ENCODE measurements at places on chromosomes 2 and 18.

GRCh38 chr2:85807756-85808155 lies 54.0 kb downstream of the ATOH8 start:
- DNase-seq = no peak

- no peak for DNase-seq
Measured at GRCh38 chr2:202669841-202670240, 35.1 kb downstream of the FAM117B start.

DNA sequence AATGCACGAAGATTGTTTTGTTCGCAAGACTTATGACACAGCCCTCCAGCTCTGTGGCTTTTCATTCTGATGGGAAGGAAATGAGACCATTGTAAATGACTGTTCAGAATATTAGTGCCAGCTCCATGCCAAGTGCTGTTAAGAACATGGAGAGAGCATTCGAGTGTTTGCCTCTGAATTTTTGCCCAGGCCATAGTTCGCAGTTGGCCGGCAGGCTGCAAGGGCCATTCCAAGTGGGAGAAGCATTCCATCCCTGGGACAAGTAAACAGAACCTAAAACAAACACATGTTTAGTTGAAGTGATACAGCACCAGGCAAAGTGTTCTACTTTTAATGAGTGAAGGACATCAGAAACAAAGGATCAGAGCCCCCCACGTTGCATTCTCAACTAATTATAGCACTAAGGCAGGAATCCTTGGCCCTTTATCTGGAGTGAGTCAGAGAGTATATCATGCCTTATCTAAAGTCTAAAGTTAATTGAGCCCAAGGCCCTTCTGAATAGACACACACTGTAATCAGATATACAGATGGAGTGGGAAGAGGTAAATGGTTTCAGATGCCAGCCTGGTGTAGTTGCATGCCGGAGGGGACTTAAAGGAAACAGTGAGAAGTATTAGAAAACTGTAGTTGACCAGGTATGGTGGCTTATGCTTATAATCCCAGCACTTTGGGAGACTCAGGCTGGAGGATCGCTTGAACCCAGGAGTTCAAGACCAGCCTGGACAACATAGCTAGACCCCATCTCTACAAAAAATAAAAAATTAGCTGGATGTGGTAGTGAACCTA lies 53.3 kb downstream of the NEDD4L start:
- no peak for DNase-seq

DNA sequence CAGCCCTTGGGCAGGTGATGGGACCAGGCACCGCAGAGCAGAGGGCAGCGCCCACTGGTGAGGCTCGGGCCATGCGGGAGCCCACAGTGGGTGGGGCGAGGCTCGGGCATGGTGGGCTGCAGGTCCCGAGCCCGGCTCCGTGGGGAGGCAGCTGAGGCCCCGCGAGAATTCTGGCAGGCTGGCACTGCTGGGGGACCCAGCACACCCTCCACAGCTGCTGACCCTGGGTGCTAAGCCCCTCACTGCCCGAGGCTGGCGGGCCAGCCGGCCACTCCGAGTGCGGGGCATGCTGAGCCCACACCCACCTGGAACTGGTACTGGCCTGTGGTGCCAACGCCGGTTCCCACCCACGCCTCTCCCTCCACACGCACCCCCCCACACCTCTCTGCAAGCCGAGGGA lies 29.7 kb upstream of the COL3A1 start:
- DNase-seq = no peak

DNA sequence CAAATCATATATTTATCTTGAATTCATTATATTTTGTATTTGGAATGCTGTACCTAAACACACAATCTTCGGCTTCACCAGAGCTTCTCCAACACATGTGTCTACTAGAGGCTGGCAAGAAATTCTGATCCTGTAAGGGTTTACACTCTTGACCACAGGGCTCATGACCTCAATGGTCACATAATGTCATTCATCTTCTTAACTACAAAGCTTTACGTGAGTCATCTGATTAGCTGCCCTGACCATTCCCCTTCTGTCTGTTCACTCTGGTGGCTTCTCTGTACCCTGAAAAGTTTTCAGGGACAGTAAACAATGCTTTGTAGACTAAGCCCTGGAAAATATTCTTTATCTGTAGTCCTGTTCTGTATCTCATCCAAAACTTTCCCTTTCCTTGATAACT lies 423.9 kb downstream of the CMPK2 start:
- no peak for DNase-seq

- no peak for DNase-seq
Measured at GRCh38 chr2:156512451-156512850, 76.3 kb downstream of the GPD2 start.

GRCh38 chr2:152693033-152693432 lies 24.2 kb downstream of the PRPF40A start:
- no peak for DNase-seq

- no peak for DNase-seq
Measured at GRCh38 chr2:45199973-45200372, 190.7 kb upstream of the SIX2 start.

GRCh38 chr2:199414465-199414864 lies 43.3 kb downstream of the SATB2 start:
- no peak for DNase-seq

DNA sequence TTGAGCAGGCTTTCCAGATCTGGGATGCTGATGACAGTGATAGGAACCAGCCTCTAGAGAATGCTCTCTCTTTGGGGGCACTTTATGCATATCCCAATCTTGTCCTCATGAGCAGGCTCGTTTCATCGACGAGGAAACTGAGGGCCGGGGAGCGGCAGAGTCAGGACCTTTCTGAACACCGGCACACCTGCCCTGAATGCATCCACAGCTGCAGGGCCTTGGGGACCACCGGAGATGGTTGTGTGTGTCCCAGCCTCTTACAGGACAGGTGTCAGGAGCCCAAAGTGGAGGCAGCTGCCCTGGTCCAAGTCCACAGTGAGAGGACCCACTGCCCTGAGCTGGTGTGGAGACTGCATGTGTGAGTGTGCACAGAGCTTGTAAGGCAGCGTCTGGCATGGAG lies 47.6 kb upstream of the FAHD2A start:
- no peak for DNase-seq

GRCh38 chr18:58186258-58186948 lies 142.4 kb downstream of the NEDD4L start:
- no peak for DNase-seq

- no peak for DNase-seq
Measured at GRCh38 chr2:227848586-227848985, 22.8 kb upstream of the DAW1 start.

GRCh38 chr2:195570329-195570728 lies 86.7 kb upstream of the SLC39A10 start:
- no peak for DNase-seq

Measured in stimulated activated CD4-positive, alpha-beta T cell treated with anti-CD3 and anti-CD28 coated beads, Interleukin-1b, Interleukin-23, amount 100 ng/mL, for 24 hours (primary cell).